ENCODE measurements at places on chromosomes 2 and 18.

DNA sequence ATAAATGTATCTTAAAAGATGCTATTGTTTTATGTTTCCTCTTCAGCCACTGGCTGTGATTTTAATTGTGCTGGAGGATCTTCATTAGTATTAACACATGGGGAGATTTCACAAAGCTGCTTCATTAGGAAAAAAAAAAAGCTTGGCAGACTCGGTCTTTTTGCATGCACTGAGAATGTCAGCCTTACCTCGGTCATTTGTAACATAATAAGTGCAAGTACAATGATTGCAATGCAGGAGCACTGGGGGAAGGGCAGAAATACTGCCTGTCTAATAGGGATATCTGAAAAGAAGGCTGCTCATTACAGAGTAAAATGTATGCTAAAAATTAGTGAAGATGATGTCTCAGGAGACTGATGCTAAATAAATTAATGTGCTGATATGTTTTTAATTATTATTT is 1.3 kb upstream of the BAZ2B start:
- DNase-seq, result no peak

DNA sequence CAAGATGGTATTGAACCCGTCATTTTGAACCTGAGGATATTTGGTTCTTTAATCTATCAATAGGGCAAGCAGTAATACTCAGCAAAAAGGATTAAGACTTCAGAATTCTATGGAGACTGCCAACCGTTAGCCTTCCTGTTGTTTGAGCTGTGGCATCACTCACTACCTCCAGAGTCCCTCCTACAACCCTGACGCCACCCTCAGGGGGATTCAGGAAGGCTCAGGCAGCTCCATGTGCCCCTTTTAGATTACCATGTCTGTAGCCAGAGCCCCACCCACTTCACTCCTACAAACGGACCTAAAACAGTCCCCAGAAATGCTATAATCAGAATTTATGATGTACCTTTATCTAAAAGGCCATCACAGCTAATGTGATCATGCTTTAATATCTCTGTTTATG is 172.9 kb downstream of the EPHA4 start:
- no peak for DNase-seq

DNA sequence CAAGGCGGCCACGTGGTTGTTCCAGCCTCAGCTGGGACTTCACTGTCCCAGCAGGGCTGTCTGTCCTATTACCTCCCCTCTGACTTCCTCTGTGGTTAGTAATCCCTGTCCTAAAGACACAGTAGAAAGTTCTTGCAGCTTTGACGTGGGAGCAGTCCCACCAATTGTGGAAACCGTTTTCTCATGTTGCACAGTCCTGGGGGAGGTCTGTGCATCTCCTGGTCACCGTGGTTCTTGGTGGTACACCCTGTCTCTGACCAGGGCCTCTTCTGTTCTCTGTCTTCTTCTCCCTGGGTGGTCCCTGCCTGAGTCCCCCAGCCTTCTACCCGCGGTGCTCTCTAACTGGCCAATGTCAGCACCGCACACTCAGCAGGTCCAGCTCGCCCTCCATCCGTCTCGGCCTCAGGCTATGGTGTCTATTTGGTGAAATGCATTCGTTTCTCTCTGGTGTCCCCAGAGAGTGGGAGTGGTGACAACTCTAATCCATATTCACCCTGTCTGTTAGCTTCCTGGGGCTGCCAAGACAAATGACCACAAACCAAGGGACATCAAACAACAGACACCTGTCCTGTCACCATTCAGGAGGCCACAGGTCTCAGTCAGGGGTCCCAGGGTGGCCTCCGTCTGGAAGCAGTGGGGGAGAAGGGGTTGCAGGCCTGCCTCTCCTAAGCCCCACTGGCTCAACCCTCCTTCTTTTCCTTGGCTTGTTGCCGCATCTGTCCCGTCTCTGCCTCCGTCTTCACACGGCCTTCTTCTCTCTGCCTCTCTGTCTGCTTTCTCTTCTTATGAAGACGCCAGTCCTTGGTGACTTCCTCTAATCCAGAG is 99.8 kb downstream of the SH3BP4 start:
- DNase-seq, result no peak

DNA sequence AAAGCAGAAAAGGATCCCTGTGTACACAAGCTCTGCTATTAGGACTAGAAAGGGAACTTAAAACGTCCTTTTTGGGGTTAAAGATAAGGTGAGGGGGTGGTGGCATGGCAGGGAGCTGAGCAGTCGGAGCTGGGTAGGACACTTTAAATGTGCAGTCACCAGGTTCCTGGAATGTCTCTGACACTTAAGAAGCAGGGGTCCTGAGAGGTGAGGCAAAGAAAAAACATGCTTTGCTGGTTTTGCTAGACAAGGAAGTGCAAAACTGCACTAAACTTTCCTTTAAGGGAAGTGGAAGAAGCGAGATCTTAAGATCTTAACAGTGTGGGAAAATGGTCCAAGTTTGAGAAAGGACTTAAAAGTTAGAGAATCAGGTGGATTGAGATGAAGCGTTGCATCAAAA is 99.5 kb upstream of the MAP3K20 start:
- DNase-seq, result no peak

DNA sequence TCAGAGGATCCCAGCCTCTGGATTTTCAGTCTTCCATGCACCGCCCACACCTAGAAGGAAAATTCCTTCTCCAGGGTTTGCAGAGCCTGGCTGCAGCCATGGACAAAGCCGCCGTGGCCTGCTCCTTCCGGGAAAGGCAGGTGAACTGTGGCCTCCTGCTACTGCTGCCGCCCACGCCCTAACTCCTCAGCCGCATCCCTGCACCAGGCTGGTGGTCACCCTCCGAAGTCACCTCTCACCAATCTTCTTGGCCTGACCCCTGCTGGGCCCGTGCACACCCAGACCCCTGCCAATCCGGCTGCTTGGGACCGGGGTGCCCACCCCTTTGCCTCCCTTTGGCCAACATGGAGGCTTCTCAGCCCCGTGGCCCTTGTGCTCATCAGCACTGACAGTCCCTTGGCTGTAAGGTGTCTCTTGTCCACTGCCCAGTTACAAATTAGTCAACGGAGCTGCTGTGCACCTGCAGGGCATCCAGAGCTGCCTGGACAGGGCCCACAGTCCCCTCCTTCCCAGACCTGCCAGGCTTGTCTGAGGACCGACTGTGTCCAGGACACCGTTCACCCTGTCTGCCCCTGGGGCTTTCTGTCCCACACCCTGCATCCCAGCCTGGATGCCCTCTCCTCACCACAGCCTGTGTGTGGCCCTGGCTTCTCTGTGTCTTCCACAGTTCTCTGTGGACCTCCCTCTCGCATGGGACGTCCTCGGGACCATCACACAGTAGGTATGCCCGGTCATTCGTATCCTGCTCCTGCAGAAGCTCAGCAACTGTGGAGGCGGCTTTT is 130.1 kb upstream of the TPO start:
- no peak for DNase-seq
